ENCODE measurements at places on chromosomes 2 and 18.

- no peak for DNase-seq
These were observed 463.7 kb upstream of the DSEL start for GRCh38 chr18:67980241-67980640.

DNA sequence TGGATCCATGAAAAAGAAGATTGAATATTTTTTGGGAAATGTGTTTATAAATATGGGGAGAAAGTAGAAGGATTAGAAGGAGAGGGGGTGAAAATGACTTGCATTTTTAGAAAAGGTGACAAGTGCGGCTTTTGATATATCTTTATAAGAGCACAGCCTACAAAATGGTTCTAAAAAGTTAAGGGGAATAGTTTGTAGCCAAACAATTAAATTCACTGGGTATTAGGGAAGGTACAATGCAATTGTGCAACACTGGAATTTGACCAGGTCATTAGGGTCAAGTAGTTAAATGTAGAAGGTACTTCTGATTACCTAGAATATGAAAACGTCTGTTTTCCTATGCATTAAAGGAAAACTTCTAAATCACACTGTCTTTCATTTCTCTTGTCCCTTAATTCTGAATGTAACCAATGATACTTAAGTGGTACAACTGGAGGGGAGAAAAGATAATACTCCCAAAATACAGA lies 44.5 kb upstream of the SERTAD2 start:
- no peak for DNase-seq

DNA sequence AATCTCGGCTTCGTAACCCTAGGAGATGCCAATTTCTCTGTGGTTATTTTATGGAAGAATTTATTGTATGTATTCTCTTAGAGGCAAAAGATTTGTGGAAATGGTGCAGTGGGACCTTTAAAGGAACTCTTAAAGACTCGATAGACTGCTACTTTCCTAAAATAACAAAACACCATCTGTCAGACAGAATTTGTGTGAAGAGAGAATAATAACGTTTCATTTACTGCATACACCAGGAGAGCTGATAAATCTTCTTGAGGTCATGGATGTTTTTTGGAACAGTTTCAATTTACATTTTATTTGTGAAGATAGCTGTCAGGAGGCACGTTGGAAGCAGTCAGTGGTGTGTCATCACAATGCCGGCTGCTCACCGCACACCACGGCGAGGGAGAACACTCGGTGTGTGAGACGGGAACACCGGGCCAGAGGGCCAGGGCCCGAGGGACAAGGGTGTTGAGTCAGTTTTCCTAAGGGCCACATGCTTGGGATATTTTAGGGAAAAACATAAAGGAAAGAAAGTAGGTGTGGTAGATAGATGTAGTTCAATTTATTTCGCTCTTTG lies 1681.0 kb upstream of the DDX18 start:
- DNase-seq: no peak

GRCh38 chr18:57705832-57706595 lies 84.4 kb upstream of the NARS1 start:
- no peak for DNase-seq
